ENCODE measurements at places on chromosomes 13 and 19.

DNA sequence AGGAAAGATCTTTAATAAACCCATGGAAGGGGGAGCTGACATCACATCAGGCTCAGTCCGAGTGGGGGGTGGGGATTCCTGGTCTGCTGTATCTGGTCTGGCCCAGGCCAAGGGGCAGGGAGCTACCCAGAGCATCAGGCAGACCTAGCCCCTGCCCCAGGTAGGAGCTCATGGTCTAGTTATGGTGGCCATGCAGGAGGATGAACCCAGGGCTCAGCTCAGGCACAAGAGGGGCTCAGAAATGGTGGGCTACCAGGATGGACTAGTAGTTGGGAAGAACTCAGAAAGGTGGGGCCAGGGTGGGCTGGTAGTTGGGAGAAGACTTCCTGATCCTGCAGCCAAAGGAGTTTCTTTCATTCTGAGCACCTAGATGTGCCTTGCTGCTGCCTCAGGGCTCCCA is 14.3 kb downstream of the VSTM2B start:
- no peak for DNase-seq

GRCh38 chr19:19460761-19461265 is 54.5 kb downstream of the TSSK6 start:
- no peak for DNase-seq

DNA sequence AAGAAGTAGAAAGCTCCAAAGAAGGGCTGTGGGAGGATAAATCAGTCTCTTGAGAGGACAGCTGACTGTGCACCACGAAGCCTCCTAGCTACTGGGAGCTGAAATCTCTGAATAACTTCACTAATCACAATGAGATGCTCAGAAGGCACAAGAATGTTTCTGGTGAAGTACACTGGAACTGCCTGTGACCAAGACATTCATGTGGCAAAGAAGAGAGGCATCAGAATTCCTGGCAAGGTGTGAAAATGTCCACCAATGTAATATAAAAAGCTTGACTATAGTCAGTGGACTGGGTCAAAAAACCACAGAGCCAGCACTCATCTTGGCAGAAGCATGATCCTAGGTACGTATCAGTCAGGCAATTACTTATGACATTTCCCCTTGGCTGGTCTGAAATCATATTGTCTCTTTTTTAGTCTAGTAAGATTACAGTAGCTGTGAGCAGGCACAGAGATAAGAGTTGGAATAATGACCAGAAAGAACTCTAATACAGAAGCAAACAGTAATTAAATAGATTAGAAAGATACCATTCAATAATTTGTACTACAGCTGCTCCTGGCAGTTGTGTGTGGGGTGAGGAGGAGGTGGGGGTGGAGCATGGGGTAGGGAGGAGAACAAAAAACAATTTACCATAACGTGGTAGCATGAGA is 434.7 kb downstream of the DIAPH3 start:
- DNase-seq: no peak

GRCh38 chr13:31722673-31723072 is 16.7 kb upstream of the RXFP2 start:
- DNase-seq: no peak

GRCh38 chr19:43700395-43701000 is 15.4 kb upstream of the IRGC start:
- no peak for DNase-seq

DNA sequence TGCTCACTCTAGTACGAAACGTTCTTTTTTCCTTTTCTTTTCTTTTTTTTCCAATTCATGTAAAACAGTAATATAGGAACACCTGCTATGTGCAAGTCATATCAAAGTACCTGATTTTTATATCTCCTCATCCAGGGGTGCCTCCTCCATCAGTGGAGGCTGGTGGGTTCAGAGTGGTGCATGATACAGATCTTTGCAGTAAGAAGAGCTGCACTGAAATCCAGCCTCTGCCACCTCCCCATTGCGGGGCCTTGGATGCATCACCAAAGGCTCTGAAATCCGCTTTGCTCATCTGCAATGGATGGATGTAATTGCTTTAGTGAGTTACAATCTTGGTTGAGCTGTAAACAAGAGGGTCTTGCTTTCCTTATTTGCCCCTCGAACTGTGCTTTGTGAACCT is 38.3 kb downstream of the GPR12 start:
- DNase-seq: no peak

DNA sequence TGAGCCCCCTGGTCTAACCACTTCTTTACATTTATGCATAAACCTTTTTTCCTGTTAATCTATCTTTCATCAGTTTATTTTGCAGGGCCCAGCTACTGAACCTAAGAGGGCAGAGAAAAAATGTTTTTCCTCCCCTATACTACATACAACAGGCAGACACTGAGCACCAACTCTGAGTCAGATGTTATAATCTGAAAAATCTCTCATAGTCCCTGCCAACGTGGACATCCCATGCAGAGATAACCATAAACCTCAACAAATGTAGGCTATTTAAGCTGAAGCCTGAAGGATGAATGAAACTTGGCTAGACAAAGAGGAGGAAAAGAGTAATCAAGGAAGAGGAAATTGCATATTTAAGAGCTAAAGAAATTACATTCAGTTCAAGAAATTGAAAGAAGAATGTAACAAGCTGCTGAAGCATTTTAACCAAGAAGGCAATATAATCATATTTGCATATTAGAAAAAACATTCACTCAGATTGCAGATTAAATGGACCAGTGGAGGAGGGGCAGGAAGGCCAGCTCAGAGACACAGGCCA is 2.6 kb downstream of the NEK3 start:
- no peak for DNase-seq

- no peak for DNase-seq
Measured at GRCh38 chr13:78777976-78778375, 119.0 kb upstream of the OBI1 start.

- no peak for DNase-seq
Measured at GRCh38 chr19:3537101-3537437, 1.9 kb upstream of the TEKTIP1 start.

- no peak for DNase-seq
Measured at GRCh38 chr19:45800070-45800553, 7.5 kb upstream of the DMWD start.

DNA sequence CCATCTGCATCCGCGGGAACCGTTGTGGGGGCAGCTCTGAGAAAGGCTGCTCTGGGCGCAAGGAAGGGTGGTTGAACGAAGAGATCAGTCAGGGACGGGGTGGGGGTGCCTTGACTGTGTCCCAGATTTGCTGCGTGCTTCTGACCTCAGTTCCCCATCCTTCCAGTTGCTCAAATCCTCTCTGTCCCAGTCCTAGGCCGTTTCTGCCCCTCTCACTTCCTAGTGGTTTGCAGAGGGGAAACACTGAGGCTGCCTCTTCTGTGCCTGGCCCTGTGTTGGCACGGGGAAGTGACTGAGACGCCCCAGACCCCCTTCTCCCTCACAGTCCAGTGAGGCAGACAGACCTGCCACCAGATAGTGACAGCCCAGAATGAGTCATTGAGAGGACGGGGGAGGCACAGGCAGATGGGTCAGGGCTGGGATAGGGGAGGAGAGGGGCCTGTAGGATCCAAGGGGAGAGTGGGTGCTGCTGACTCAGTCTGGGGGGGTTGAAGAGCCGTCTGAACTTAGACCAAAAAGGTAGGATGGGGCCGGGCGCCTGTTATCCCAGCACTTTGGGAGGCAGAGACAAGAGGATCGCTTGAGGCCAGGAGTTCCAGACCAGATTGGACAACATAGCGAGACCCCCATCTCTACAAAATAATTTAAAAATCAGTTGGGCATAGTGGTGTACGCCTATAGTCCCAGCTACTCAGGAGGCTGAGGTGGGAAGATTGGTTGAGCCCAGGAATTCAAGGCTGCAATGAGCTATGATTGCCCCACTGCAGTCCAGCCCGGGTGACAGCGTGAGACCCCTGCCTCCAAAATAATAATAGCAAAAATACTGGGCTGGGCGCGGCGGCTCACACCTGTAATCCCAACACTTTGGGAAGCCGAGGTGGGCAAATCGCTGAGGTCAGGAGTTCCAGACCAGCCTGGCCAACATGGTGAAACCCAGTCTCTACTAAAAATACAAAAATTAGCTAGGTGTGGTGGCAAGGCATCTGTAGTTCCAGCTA is 26.5 kb downstream of the NUMBL start:
- no peak for DNase-seq

DNA sequence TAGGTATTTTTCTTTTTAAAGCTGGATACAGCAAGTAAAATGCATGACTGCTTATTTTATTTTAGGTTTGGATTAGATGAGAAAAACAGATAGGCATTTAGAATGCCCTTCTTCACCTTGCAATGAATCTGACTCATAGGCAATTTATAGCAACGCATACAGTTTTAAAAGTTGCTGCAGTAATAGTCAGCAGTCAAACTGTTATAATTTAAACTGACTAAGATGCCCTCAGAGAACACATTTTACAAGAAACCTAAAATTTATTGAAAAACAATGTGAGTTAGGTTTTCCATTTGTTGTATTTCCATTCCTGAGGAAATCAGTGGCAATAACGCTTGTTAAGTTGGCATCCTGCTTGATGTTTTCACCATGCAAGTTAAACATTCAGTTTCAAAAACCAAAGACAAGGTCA is 1128.2 kb upstream of the PCDH9 start:
- DNase-seq: no peak

- DNase-seq: no peak
Measured at GRCh38 chr13:110006304-110006703, 219.9 kb upstream of the IRS2 start.

DNA sequence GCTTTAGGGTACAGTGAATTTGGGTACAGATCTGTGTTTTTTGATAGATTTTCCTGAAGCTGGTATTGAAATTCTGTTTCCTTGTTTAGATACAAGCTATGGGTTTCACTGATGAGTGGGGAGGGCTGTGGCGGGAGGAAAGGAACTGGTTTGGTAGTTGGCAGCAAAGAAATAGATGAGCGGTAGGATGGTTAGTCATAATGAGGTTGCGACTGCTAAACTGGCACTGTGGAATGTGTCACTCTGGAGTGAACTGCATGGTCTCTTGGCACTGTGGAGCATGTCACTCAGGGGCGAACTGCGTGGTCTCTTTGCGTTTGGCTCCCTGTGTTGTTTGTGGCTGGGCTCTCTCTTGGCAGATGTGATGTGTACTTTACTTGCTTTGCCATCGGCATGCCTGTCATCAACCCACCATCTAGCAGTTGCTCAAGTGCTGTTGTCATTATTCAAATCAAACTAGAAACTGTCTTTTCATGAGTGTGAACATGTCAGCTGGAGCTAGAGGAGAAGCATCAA is 82.1 kb downstream of the ATP8A2 start:
- DNase-seq: no peak

DNA sequence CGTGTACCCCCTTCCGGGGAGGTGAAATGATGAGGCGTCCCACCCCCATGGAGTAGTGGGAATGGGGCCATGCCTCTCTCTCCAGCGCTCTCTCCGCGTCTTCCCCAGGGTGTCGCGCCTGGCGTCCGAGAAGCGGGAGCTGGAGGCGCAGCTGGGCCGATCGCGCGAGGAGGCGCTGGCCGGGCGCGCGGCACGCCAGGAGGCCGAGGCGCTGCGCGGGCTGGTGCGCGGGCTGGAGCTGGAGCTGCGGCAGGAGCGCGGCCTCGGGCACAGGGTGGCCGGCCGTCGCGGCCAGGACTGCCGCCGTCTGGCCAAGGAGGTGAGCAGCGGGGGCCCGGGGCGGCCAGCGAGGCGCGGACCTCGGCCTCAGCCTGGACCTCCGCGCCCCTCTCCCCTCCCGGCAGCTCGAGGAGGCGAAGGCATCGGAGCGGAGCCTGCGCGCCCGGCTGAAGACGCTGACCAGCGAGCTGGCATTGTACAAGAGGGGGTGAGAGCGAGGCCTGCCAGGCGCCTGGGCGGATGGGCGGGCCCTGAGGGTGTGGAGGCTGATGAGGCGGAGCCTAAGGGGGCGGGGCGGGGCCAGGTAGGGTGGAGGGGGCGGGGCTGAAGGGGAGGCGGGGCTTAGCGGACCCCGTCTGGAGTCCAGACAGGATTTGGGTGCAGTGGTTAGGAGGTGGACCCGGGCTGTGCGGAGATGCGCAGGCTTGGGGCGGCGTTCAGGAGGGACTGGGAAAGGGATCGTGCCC is 7.7 kb downstream of the PGLYRP1 start:
- DNase-seq: no peak

DNA sequence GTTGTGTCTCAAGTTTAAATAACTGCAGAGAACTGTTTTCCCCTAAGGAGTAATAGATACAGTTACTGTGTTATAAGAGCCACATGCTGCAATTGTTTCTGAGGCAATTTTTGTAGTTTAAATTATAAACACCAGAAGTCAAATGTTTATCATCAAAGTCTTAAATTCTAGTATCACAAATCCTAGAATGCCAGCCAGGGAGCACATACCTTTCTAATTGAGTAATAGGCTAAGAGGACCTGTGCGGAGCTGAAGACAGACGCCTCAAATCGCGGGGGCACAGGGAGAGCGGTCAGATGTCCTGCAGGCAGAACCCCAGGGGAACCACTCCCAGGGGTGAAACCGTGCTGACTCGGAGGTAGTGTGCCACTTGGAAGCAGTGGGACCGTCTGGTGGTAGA is 65.2 kb upstream of the TNFRSF19 start:
- no peak for DNase-seq

Measured in Panc1 (cell line).